Chondrocyte (in vitro differentiated cells): ENCODE measurements at places on chromosomes 13 and 19. TPM values are rescaled to one million over a fixed set of nuclear protein-coding genes. Genes with fewer than 3 reads are reported as not detected.

KLF2 gene
- 44.7 to 50.9 TPM (median 49.4 TPM) in 3 replicates for total RNA-seq

CLDN10 gene
- not detected in 3 replicates for total RNA-seq

ETFB gene
- total RNA-seq = 43.7 to 56.6 TPM (median 49.6 TPM) in 3 replicates

LSM7 gene
- total RNA-seq = 73.9 to 88.1 TPM (median 76.2 TPM) in 3 replicates

IQCN gene
- 1.6 to 4.0 TPM (median 2.4 TPM) in 3 replicates for total RNA-seq

KLK15 gene
- not detected in 3 replicates for total RNA-seq

IZUMO1 gene
- total RNA-seq = not detected in 3 replicates

ZNF682 gene
- total RNA-seq = 4.5 to 5.4 TPM (median 4.9 TPM) in 3 replicates
